ENCODE measurements at places on chromosomes 12 and 14. TPM values are rescaled to one million over a fixed set of nuclear protein-coding genes. Genes with fewer than 3 reads are reported as not detected.

- DNase-seq: no peak
Observed at GRCh38 chr12:127340381-127340780, 926.6 kb upstream of the TMEM132C start.

- no peak for DNase-seq
Observed at GRCh38 chr14:93004699-93005082, 81.7 kb downstream of the CHGA start.

- no peak for DNase-seq
Observed at GRCh38 chr14:86796221-86797074, 1196.5 kb downstream of the GALC start.

GRCh38 chr12:105365231-105365630, 34.7 kb downstream of the C12orf75 start:
- DNase-seq: no peak

DNA sequence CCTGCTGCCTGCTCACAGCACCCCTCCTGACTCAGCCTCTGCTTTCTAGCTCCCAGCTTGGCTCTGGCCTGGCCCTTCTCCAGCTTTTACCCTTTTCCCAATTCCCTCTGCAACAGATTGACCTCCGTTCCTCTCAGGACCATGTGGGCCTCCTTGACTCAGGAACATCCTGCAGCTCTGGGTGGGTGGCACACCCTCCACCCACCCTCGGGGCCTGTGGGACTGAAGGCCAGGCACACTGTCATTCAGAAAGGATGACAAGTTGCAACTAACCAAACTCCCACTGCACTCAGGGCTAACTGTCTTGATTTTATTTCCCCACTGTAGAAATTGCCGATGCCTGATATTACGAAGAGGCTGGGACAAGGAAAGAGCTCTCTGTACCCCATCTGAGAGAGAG, 59.4 kb downstream of the HELB start:
- DNase-seq: no peak

DNA sequence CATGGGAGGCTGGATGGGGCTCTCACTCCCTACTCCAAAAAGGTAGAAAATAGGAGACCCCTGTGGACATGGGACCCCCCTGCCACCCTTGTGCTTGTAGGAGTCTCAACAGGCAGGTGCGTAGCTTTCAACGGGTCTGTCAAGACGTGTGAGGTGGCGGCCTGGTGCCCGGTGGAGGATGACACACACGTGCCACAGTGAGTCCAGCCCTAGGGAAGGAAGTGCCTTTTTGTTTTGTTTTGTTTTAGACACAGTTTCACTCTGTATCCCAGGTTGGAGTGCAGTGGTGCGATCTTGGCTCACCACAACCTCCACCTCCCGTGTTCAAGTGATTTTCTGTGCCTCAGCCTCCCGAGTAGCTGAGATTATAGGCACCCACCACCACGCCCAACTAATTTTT, 12.9 kb downstream of the P2RX4 start:
- no peak for DNase-seq

Gene SYT1
- total RNA-seq: 3.0 TPM

GRCh38 chr12:47868552-47869031, 36.2 kb downstream of the VDR start:
- DNase-seq: no peak

DNA sequence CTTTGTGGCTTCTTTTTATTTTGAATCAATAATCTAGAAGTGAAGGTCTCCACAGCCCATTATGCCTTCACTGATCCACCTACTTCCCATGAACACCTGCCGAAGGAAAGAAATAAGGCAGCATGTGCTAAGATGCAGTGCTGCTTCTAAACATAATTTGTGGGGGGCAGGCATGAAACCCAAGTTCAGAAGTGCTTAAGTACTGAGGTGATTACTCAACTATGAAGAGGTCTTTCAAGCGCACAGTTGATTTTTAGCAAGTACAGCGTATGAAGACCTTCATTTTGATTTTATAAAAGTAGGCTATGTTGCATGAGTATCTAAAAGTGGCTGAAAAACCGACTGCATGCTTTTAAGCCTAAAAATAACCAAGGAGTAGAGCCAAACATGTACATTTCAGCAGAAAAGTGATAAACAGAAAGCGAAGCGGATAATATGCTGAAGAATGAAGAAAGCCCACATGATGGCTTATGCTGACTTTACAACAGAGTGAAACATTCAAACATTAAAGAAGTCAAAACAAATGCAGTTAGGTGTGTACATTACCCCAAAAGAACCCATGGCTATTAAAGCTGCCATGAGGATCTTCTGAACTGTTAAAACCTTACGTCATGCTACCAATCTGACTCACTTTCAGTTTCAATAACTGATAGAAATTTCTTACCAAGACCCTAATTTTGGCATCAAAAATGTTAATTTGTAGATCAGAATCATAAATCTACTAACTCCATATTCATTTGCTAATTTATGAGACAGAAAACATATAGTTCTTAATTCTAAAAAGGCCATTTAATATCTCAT, 29.3 kb downstream of the KICS2 start:
- no peak for DNase-seq

DNA sequence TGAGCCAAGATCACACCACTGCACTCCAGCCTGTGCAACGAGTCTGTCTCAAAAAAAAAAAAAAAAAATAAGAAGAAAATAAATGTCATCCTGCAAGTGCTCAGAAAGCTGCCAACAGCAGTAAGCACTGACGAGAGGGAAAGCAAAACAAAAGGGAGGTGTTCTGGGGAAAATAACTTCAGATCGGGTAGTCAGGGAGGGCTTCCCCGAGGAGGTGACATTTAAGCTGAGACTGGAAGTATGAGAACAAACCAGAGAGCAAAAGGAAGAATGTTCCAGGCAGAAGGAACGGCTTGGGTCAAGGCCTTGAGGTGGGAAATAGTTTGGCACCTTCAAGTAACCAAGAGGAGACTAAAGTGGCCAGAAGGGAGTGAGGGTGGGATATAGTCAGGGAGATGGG, 4.7 kb upstream of the FAM222A start:
- DNase-seq: no peak

- no peak for DNase-seq
Observed at GRCh38 chr14:94665121-94665520, 52.9 kb downstream of the SERPINA3 start.

Gene KRT3
- total RNA-seq: not detected

DNA sequence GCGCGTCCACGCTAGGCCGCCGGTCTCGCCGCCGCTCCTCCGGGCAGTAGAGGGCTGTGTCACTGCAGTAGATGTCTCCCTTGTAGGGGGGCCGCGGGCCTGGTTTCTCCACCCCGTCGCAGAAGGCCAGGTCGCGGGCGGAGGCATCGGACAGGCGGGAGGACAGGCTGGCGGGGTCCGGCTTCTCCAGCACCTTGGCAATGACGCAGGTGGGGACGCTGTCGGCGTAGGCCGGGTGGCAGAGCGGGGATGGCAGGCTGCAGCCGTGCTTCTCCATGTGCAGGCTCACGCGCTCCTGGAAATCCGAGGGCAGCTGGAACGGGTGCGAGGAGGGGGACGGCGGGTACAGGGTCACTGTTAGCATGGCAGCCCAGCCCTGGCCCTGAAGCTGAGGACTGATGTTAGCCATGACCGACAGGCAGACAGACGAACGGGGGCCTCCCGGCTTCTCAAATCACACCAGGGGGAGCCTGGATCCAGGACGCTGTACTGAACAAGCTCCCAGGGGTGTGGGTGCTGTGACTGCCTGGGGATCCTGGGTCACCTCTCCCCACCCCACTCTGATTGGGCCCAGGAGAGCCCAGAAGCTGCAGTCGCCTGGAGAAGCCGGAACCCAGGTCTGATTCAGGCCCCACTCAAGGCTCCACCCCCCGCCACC, 48.1 kb downstream of the BEGAIN start:
- DNase-seq: no peak

- DNase-seq: no peak
Observed at GRCh38 chr14:105525326-105525725, 1.1 kb upstream of the TMEM121 start.

DNA sequence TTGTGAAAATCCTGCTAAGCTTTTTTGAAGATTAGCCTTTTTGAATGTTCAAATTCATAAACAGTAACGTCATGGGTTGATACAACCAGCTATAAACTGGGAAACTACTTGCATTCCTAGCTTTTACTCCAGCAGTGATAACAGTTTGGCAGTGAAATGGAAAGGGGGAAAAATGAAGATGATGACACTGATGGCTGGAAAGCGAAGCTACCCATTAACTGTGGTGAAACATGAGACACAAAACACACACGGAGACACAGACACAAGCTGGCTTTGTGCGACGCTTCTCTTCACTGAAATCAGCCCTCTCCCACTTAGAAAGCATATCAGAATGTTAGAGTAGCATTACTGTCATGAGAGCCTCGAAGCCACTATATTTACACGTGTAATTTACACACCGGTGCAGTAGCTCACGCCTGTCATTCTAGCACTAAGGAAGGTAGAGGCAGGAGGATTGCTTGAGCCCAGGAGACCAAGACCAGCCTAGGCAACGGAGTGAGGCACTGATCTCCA, 15.7 kb downstream of the VPS37B start:
- no peak for DNase-seq

Gene MMAB
- total RNA-seq: 58.6 TPM

DNA sequence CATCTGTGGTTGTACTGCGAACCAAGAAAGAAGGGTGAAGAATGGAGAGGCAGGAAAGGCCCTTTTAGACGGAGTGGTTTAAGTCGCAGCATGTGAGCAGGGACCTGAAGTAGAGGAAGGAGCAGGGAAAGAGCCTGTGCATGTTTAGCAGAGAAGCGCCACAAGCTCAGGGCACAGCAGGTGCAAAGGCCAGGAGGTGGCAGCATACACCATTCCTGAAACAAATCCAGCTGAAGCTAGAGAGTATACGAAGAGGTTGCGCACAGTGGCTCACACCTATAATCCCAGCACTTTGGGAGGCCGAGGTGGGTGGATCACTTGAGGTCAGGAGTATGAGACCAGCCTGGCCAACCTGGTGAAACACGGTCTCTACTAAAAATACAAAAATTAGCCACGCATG, 49.9 kb downstream of the HELB start:
- DNase-seq: no peak

Gene SERPINA10
- total RNA-seq: 0.03 TPM

DNA sequence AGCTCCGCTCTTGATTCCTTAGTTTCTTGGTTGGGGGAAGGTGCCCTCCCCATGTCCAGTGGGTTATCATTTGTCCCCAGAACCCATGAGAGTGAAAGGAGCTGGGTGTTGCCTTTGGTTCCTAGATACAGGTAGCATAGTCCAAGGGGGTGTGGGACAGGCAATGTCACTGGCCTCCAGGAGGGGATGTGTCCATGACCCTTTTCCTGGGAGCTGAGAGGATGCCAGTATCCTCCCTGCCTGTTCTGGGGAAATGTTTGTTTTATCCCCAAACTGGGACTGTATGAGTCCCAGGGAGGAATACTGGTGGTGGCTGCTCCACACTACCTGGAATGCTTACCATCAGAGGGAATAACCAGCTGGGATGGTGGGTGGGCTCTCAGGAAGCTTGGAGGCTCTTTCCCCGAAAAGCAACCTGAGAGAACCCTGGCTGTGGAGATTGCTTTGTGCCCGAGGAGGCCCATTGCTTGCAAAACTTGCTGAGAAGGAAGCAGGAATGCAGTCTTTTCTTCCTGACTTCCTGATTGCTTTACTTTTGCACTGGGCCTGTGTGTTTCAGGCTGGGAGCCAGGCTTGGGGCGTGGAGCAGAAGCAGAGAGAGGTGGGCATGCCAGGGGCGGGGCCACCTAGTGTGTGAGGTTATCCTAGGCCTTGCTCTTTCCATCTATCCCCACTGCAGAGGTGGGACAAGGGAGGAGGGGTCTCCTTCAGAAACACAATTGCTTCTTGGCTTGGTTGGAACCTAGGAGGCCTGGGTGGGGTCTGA, 715 bp upstream of the SLC10A1 start:
- DNase-seq: no peak

- no peak for DNase-seq
Observed at GRCh38 chr14:92973261-92973797, 50.4 kb downstream of the CHGA start.

DNA sequence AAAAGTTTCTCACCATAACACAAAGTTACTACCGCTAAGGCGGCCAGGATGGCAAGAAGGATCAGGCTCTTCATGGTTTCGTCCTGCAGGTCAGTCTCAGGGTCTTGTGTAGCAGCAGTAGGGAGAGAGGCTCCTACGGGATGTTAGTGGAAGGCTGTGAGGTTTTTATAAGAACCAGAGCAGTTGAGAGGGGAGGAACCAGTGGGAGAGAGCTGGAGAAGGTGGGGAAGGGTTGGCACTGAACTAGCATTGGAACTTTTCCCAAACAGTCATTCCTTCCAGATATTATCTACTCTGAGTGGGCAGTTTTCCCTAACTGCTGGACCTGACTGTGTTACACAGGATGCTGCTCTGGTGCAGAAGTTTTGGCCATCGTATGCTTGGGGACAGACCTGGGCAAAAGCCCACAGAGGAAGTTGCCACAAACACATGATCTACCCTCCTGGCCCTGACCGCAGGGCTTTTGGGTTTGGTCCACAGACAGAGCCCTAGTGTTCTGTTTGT, at the start of gene MGP:
MGP (minus strand) TSS at position 137 of the 504 bp plus-strand sequence; CDS start at position 74, 63 bp downstream.
- DNase-seq: no peak

GRCh38 chr14:31300296-31300695, 92.7 kb upstream of the HECTD1 start:
- DNase-seq: no peak

Gene ZNF385A
- total RNA-seq: 5.9 TPM

DNA sequence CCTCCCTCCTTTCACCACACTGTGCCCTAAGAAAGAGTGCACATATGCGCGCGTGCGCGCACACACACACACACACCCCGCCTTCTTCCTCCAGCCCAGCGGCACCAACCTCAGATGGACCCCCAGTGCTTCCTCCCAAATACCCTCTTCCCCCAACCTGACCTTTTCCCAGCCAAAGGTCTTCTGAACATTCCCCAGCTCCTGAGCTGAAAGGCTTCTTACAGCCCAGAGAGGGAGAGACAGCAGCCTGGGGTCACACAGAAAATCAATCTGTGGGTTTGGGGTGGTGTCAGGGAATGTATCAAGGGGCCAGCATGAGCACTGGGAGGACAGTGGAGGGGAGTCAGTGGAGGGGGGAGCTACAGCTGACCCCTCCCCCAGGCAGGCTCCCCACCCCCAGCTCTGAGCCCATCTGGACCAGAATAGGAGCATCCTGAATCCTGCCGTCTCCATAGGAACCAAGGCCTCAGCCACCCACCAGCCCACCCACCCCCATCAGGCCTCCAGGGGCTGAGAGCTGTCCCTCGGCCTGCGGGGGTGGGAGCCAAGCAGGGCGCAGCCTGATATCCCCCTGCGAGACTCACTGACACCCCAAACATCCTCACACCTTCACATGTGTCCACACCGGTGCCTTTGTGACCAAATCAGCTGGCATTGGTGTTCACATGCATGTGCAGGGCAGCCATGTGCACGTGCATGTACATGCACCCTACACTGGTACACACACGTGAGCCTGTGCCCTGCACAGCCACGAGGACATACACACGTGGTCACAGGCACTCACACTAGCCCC, 5.7 kb downstream of the RASAL1 start:
- DNase-seq: no peak

Gene RIPK3
- not detected for total RNA-seq
